ENCODE measurements at places on chromosomes 13 and 19.

GRCh38 chr19:9644472-9644871, 23.4 kb upstream of the ZNF561 start:
- peak; percentile 74 for DNase-seq

GRCh38 chr19:57572415-57572947, 6.2 kb downstream of the ZNF416 start:
- no peak for DNase-seq

DNA sequence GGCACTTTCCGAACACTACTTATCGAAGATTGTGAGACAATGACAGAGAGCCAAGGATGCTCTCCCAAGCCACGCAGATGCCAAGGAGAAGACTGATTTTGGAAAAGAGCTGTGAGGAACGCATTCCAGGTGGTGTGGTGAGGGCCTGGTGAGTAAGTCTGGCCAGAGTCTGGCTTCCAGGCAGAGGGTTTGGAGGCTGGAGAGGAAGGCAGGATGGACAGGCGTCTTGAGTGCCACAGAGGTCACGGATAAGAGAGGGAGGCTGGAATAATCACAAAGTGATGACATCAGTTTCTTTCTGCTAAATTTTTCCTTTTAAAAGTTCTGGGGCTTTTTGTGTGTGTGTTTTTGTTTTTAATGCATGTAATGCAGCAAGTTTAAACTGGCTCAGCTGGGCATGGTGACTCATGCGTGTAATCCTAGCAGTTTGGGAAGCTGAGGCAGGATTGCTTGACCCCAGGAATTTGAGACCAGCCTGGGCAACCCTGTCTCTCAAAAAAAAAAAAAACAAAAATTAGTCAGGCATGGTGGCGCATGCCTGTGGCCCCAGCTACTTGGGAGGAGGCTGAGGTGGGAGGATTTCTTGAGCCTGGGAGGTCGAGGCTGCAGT, 235.1 kb downstream of the NALCN start:
- DNase-seq: no peak

GRCh38 chr19:16367261-16367683, 42.6 kb downstream of the KLF2 start:
- DNase-seq: no peak

DNA sequence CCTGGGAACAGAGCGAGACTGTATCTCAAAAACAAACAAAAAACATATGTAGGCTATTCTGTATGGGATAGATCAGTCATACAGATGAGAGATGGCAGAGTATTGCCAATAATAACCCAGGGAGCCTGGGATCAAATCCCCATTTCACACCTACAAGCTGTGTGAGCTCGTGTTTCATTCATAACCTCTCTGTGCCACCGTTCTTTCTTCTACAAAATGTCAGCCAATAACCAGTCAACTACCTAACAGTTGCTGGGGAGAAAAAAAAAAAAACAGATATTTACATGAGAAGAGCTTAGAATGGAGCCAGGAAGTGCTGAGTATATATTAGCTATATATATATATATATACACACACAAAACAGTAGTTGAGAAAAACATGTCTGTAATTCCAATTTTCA, 6.5 kb upstream of the IFNL2 start:
- no peak for DNase-seq

DNA sequence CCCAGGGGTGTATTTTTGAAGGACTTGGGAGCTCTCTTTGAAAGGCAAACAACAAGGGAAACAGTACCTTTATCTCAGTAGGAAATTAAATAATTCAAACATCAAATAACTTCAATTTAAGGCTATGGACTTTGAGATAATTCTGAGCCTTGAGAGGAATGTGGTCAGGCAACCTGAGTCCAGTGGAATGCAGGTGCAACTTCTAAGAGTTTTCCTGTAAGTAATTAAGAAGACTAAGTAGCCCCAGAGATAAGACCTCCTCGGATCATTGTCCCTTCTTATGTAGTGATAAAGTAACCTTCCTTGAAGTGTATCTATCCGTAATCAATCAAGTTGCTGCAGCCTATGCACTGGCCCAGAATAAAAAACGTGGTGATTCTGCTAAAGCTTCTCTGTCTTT, 29.2 kb downstream of the ZNF701 start:
- no peak for DNase-seq

DNA sequence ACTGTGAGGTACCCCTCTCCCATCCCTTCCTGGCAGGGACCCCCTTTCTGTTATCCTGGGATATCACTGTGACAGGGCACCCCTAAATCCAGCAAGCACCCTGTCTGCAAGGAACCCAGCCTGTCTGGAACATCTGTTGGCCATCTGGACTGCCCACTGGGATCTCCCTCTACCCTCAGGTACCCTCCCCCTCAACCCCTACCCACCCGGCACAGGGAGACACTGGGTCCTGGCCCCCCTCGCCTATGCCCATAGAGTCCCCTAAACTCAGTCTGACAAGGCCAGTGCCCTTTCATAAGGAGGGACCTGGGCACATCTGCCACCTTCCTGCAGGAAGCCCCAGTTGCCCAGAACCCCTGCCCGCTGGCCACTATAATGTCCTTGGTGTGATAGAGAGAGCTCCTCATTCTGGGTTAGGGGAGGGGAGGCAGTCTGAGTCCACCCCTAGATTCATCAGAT, 2.8 kb upstream of the SLC27A5 start:
- DNase-seq: no peak

Data from NCI-H2171 treated with DMSO at 0.1 percent for 48 hours (cell line).